ENCODE measurements at places on chromosomes 2 and 18. TPM values are rescaled to one million over a fixed set of nuclear protein-coding genes. Genes with fewer than 3 reads are reported as not detected.

The FBXO11 gene
- 39.8 TPM for total RNA-seq

The PAX3 gene
- not detected for total RNA-seq

The SP100 gene
- 26.6 TPM for total RNA-seq

The LDLRAD4 gene
- not detected for total RNA-seq

The CXCR1 gene
- not detected for total RNA-seq

The DUSP2 gene
- total RNA-seq = 5.3 TPM

The EFHD1 gene
- not detected for total RNA-seq

The SLC9A4 gene
- 0.13 TPM for total RNA-seq

The DIPK1C gene
- not detected for total RNA-seq

The TMEM169 gene
- total RNA-seq = 0.51 TPM

The FAM237A gene
- total RNA-seq = not detected

The GKN1 gene
- total RNA-seq = not detected

The TBC1D8 gene
- 25.3 TPM for total RNA-seq

The CD207 gene
- total RNA-seq = not detected

All from bronchial epithelial cell (primary cell).